ENCODE measurements at places on chromosomes 5 and 9.
A peak's percentile ranks its signal among the peaks of the same experiment; 100 is the strongest.

DNA sequence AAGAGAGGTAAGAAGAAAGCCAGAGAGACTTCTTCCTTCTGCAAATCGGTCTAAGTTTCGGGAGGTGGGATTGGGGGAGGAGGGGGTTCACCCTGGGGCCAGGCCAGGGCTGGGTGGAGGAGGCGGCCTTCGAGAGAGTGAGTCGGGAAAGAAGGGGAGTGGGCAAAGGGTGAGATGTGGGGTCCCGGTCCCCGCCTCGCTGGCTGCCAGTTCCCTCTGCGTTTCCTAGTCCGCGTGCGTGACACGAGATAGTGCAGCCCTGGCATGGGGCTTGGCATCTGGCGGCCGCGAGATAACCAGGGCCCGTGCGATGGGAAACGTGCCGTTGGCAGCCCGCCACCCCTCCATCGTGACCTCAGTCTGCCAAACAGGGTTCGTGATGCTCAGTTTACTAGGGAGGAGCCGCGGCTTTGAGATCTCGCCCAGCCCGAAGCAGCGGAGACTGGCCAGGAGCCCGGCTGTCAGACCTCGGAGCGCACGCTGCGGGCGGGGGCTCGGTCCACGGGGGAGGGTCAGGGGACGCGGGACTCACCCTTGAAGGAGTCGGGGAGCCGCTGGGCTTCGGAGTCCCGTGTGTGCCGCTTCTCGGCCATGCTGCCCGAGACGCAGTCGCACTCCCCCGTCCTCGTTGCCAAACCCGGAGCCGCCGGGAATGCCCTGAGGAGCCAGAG is at the start of gene STOM:
Gene STOM, minus strand, starts transcription at position 656 of the 671 bp plus-strand sequence. Its CDS starts 63 bp downstream, at position 593.
- no peak for DNase-seq

DNA sequence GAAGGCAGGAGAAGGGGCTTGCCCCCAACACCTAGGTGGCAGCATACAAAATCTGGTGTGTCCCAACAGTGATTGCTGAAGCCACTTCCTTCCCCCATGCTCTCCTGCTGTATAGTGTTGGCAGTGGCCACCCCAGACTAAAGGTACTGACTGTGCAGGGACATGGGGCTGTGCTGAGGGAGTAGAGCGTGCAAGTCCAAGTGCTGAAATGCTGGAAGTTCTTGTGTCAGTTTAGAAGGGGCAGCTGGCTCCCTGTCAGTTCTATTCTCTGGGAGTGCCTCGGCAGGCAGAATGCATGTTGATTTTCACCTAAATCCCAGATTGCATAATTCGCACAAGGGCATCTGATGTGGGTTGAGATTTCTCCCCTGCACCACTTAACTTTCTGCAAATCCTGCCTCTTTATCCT is 68.6 kb downstream of the GDNF start:
- DNase-seq, result no peak

- DNase-seq, result peak; percentile 5
Measured at GRCh38 chr9:103397868-103398600, 402.9 kb downstream of the CYLC2 start.

GRCh38 chr5:139745132-139745799 is 50.3 kb upstream of the PSD2 start:
- DNase-seq, result no peak

DNA sequence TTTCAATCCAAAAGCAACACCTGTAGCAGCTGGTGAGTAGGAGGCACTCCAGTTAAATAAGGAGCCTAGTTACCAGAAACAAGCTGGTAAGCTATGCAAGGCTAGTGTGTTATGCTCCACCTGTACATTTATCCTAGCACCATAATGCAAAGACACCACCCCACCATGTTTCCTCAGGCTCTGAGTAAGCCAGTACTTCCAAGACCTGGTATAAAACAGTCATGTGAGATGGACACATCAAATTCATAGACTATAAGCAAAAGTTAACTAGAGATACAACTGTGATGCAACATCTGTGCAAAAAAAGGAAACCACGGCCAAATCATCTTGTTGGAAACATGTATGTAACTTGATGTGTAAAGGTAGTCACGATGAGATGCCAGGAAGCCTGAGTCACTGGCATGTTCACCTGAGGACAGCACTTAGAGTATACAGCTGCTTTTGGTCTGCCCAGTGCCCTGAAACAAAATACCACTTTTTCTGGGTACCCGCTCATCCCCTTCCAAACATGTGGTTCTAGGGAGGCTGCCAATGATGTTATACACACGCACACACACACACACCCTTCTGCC is 66.1 kb downstream of the CDK5RAP2 start:
- DNase-seq, result no peak

- no peak for DNase-seq
Measured at GRCh38 chr9:89600831-89601230, 4.0 kb upstream of the GADD45G start.

GRCh38 chr9:38110476-38110875 is 41.4 kb upstream of the SHB start:
- DNase-seq, result no peak

- no peak for DNase-seq
Measured at GRCh38 chr5:173962436-173962972, 26.5 kb upstream of the C5orf47 start.

DNA sequence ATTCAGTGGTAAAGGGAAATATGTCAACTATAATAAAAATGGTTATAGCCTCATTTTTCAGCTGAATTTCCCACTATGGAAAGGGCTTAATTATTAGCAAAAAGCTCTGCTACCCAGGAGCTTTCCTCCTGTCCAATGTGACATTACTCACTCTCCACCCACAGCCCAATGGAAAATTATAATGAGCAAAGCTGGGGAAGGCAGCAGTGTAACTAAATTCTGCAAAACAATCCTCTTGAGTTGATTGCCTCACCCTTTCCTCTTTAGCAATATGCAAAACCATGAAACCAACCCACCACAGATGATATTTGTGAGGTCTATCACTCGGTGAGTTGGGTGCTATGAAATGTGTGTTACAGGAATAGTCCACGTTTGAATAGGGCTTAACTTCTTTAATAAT is 14.0 kb upstream of the PLPPR1 start:
- no peak for DNase-seq

DNA sequence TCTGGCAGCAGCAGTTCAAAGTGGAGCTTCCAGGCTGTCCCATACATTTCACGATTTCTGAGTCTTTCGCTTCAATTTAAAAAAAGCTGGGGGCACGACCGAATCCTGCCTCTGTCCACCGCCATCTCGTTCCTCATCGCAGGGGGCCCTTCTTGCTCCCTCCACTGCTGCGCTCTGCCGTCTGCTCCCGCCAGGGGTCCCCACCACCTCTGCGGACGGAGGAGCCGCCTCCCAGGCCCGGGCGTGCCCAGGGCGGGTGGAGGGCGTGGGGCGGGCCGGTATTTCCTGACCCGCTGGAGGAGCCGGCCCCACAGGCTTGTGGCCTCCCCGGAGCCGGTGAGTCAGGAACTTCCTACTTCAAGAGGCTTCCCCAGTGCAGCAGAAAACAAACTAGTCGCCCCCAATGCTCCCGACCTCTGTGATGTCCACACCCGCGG is 50.4 kb downstream of the USP20 start:
- peak; percentile 51 for DNase-seq

GRCh38 chr9:70010015-70010414 is 33.6 kb upstream of the MAMDC2 start:
- no peak for DNase-seq

DNA sequence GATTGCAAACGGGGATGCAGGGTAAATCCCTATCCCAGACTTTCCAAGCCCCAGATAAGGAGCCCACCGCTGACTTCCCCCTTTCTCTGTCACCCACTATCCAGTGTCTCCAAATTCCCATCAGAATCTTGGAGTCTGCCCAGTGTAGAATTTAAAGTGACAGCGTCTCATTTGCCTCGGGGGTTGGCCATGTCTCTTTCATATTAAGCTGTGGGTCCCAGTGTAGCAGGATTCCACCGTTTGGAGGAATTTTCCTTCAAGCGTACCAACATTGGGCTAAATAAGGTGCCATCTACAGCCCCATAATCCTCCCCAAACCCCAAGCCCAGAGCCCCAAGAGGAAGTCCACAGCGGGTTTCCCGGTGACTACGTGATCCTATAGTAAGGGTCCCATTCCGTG is 1.1 kb downstream of the BRINP1 start:
- no peak for DNase-seq

GRCh38 chr5:72234265-72234700 is 85.8 kb downstream of the MRPS27 start:
- DNase-seq, result no peak

GRCh38 chr9:35903049-35903448 is 3.0 kb upstream of the HRCT1 start:
- peak; percentile 40 for DNase-seq

- DNase-seq, result no peak
Measured at GRCh38 chr9:76576344-76576743, 117.4 kb downstream of the GCNT1 start.

DNA sequence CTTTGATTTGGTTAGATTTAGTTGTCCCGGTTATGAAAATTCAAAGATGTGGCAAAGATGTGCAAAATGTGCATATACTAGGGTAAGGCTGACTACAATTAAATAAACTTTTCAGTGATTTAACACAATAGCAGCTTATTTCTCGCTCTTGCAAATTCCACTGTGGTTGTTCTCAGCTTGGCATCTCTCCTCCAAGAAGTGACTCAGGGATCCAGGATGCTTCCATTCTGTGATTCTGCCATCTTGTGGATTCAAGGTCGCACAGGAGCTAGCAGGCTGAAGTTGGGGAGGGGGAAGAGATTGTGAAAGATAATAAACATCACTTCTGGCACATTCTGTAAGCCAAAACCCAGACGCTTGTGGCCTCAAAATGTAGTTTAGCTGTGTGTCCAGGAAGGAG is 60.1 kb upstream of the TGFBR1 start:
- no peak for DNase-seq

GRCh38 chr5:103450333-103451061 is 112.1 kb downstream of the NUDT12 start:
- no peak for DNase-seq

- DNase-seq, result no peak
Measured at GRCh38 chr5:132207778-132208177, 19.9 kb downstream of the P4HA2 start.

GRCh38 chr5:178193251-178193809 is 6.2 kb upstream of the GMCL2 start:
- no peak for DNase-seq

DNA sequence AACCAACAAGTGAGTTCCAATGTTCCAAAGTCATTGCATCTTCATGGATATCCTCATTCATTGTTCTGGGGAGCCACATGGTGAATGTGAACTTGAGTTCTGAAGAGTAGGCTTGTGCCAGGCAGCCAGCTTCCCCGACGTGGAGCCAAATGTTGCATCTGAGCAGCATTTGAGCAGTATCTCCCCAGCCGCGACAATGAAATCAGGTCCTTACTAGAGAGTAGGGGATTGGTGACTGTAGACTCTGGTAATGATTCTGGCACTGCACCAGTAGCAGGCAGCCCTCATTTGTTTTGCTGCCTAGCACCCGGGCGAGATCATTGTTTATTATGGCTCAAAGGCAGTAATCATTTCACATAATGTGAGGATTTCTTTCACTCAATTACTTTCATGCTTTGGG is 451.4 kb upstream of the C9orf72 start:
- no peak for DNase-seq

DNA sequence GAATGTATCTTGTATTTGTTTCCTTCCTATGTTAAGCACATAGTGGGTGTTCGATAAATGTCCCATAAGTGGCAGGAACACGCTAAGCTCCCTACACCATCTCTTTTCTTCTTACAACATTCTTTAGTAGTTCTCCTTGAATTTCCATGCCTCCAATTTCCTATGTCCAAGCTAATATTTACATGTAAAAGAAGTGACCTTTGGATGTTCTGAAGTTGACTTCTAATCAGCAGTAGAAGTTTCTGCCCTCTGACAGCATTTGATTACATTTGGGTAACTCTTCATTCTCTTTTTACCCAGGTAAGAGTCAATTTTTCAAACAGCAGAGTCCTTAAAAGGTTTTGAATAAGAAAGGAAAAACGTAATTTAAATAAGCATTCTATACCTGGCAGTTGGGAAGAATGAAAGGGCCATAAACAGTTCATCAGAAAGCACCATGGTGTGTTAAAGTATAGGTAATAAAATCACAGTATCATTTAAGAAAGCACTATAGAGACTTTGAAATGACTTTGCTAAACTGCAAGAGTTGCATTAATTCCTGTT is 78.9 kb downstream of the TRPM3 start:
- no peak for DNase-seq

DNA sequence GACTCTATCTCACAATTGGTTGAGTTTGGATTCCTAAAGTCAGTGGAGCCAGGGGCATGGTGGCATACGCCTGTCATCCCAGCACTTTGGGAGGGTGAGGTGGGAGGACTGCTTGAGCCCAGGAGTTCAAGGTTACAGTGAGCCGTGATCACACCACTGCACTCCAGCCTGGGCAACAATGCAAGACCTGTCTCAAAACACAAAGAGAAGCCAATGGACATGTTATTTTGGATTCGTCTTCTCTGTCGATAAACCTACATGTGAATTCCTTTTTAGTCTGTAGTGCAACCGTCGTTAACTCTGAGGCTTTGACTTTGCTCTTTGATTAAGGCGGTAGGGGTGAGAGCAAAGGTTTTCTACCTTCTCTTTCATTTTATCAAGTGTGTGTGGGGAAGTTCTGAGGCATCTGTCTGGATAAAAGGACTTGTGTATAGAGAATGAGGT is 142.7 kb downstream of the KDM4C start:
- DNase-seq, result no peak

- DNase-seq, result no peak
Measured at GRCh38 chr9:33227008-33227398, 13.0 kb upstream of the SPINK4 start.

- no peak for DNase-seq
Measured at GRCh38 chr9:277601-278295, 63.1 kb downstream of the DOCK8 start.

GRCh38 chr9:122190597-122191381 is 31.1 kb downstream of the MORN5 start:
- no peak for DNase-seq

- DNase-seq, result no peak
Measured at GRCh38 chr9:70076678-70077077, 33.0 kb downstream of the MAMDC2 start.

DNA sequence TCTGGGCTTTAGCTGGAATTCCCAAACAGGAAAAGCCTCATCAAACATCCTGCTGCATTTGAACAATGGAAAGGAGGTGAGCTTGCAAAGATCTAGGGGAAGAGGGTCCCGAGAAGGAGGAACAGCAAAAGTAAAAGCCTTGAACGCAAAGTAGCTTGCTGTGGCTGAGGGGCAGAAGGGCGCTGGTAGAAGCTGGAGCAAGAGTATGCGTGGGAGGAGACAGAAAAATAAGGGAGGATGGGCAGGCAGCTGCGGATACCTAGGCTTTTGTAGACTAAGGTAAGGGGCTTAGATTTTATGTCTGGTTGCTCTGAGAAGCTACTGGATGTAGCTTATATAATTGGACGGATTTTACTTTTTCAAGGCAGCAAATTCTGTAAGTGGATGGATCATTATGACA is 21.9 kb upstream of the TGFBR1 start:
- DNase-seq, result no peak

GRCh38 chr5:68041293-68041692 is 174.3 kb upstream of the PIK3R1 start:
- no peak for DNase-seq
